ENCODE measurements at places on chromosomes 16 and 17.

- DNase-seq, result no peak
These were observed 34.1 kb upstream of the ANKFN1 start for GRCh38 chr17:56119191-56119590.

DNA sequence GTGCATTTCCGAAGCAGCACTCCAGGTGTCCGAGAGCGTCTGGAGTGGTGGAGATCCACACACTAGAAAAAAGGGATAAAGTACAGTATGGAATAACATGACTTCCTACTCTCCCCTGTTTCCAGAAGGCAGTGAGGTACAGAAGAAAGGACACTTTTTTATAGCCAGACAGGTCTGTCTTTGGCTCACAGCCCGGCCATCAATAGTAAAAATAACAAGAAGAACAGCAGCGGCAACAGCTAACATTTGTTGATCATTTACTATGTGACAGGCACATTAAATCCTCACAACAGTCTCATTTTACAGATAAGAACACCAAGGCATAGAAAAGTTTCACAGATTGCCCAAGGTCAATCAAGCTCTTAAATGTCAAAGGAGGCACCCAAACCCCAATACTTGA lies 16.2 kb downstream of the DYNLRB2 start:
- no peak for DNase-seq

- DNase-seq, result no peak
These were observed 113.4 kb upstream of the FOXF1 start for GRCh38 chr16:86396901-86397311.

DNA sequence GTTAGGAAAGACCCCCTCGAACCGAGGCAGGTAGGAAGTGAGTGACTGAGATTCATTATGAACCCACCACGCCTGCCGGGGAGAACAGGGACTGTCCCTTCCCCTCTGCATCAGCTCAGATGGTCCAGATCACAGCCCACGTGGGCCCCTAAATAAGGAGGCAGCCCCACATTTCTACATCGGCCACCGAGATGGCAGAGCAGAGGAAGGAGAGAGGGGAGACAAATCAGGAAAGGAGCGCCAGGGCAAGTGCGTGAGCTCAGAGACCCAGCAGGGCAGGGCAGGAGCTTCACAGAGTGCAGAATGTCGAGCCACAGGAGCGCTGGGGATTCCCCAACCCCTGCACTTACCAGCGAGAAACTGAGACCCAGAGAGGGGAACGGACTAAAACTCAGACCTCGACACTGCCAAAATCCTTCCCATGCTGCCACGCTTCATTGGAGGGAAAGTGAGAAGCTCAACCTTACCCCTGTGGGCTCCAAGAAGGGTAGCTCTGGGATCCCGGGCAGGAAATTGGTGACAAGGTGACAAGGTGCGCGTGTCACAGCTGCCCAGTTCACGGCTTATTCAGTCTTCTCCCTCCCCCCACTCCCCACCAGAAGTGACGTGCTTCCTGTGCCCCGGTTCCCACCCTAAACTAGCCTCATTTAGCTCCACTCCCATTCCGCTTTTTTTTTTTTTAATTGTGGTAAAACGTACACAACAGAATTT lies at the start of gene ICAM2:
Gene ICAM2, minus strand, starts transcription at position 578 of the 711 bp plus-strand sequence. CDS start 13,942 bp downstream, outside the sequence.
- DNase-seq, result peak; percentile 79

GRCh38 chr17:78062596-78062995 lies 66.0 kb downstream of the TMC6 start:
- no peak for DNase-seq

DNA sequence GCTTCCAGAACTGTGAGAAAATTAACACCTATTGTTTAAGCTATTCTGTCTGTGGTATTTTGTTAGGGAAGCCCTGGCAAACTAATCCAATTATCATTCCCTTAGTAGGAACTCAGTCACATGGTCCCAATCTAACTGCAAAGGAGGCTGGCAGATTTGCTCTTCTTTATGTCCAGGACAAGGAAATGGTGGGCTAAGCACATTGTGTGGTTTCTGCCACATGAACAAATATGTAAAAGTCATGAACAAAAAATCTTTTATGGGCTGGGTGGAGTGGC lies 278.6 kb upstream of the RPL38 start:
- DNase-seq, result no peak

GRCh38 chr17:68228817-68229570 lies 18.8 kb upstream of the AMZ2 start:
- no peak for DNase-seq

DNA sequence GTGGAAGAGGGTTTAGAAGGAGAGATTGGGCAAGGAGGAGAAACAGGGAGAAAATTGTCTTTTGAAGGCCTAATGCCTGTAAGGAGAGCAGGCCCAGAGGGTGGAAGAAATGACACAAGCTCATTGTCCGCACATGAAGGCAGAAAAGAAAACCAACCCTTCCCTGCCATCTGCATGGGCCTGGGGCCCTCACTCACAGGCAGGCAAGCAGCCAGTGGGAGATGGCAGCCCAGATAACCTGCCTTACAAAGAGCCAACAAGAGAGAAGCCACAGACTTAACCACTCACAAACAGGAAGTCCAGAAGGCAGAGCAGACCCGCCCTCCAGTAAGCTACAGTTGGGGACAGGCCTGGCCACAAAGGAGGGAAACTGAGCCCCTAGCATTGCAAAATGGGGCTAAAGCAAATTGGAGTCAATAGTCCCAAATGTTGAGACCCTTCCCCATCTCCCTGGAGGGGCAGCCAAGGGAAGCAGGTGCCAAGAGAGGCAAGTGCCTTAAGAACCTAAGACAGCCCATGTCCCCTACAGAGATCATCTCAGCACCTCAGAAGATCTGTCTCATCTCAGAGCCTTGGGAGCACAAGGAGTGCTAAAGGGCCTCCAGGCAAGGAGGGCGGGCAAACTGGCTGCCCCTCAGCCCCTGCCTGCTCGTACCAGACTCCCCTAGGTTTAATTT lies 7.3 kb upstream of the TSPOAP1 start:
- no peak for DNase-seq

DNA sequence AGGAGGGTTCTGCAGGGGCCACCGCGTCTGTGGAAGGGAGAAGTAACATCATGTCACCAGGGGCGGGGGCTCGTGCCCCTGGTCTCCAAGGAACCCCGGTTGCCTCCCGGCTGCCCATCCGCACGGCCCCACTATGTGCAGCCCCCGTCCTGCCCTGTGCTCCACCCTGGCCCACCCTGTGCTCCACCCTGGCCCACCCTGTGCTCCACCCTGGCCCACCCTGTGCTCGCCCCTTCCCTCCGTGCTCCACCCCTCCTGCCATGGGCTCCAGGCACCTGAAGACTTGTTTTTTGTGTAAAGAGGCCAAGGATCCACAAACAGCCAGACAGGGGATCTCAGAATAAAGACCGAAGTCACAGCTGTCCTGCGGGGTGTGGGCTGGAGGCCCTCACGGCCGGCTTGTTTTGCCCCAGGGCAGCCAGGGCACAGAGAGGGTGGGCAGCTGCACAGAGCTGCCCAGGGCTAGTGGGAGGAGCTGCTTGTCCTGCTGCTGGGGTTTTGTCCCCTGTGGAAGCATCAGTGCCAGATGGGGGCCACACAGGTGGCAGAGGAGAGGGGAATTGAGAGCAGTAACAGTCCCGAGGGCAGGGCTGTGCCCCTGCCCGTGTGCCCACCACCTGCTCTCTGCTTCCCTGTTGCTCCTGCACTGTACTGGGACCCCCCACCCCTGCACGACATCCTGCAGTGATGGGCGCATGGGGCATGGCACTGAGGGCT lies 147.0 kb upstream of the CIBAR2 start:
- DNase-seq, result no peak

DNA sequence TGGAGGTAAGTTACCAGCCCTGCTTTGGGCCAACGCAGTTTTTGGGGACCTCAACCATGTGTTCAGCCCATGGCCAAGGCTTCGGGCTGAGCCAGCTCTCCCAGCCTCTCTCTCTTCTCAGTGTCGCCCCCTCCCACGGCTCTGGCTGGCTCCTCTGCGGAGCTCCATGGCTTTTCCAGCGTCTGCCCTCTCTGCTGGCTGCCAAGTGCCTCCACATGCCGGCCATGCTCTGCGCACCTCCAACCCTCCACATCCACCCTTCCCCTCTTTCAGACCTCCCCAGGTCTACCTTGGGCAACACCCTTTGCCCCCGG lies 23.2 kb downstream of the COTL1 start:
- no peak for DNase-seq

- DNase-seq, result no peak
These were observed 2.2 kb downstream of the ARHGEF15 start for GRCh38 chr17:8312251-8312650.

All from activated CD8-positive, alpha-beta memory T cell treated with anti-CD3 and anti-CD28 coated beads for 1 hour (primary cell).